ENCODE measurements at places on chromosomes 6 and 20.

DNA sequence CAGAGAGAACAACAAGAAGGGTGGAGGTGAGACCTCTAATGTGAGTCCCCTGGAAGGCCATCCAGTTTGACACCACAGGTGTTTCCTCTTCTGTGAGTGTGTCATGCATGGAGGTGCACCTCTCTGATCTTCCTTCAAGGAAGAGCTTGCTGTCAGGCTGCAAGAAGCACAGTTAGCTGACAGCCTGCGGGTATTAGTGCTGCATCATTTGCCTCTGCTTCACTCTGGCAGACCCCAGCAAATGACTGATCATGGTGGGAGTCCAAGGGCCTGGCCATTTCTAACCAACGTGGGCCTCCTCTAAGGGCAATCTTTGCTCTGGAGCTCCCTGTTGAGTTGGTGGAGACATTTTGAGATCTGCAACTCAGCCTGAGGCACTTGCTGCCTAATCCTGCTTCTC lies 206.3 kb downstream of the EPHA7 start:
- DNase-seq, result no peak

GRCh38 chr6:53310771-53311585 lies 37.8 kb downstream of the ELOVL5 start:
- DNase-seq, result no peak

GRCh38 chr6:45813943-45814342 lies 201.7 kb downstream of the CLIC5 start:
- DNase-seq, result no peak

GRCh38 chr6:138643210-138643609 lies 130.4 kb upstream of the CCDC28A start:
- DNase-seq, result no peak

DNA sequence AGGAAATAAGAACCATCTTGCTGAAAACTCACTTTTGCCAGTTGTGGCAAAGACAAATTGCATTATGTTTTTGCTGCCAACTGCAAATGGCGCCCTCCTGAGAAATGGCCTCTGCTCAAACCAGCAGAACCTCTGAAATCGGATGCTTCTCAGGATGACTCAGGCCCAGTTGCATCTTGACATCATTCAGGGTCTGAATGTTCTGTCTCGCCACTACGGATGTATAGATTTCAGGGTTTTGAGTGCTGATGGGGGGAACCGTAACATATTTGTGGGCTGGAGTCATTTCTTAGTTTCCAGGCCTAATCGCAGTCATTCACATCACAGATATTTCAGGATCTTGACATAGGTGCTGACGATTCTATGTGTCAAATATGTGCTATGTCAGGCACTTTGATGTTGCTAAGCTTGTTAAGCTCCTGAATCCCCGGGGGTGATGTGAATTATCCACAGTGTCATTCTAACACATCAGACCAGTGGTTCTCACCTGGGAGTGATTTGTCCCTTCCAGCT lies 207.1 kb downstream of the NFATC2 start:
- DNase-seq, result no peak

DNA sequence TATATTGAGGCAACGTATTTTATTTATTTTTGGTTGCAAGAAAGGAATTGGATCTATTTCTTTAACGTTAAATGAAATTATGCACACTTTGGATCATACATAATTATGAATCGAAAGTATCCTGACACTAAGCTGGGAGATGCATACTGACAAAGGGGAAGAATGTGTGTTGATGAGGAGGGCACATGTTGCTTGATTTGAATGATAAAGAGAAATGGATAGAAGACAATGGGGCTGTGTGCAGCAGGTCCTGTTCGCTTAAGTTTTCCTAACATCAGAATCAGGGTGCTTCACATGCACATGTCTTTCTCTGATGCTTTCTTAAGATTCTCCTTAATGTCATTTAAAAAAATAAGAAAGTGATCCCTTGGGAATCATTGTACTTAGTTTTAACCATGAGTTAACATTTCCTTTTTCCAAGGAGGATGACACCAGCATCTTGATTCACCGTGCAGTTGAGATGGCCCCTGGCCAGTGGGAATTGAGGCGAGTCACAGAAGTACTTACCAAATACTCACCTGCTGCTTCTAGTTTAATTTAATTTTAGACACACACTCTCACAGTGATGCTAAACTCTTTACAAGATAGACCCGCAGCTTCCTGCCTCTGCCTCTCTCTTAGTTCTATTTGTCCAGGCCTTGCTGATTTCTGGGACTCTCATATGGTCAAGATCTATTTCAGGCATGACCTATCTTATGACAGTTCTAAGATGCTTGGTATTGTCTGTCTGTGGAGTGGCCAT lies 116.5 kb downstream of the CLIC5 start:
- no peak for DNase-seq

Data from cortex of kidney (tissue), 1 donor.